ENCODE measurements at places on chromosomes 4 and X.

DNA sequence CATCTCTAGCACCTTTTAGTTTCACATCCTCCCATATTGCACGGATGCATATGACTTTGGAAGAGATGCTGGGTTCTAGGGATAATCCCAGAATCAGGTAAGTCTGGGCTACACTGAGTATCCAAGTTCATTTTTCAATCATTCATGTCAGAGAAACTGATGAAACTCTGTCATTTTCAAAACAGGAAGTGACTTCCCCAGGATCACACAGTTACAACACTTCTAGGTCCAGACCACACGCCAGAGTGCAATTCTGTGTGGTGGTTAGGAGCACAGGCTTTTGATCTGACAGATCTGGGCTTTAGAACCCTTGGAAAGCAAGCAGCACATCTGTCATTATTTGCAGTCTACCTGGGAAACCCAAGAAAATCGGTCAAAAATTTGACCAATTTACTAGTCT is 52.1 kb upstream of the CDKN2AIP start:
- no peak for DNase-seq

- DNase-seq: no peak
Observed at GRCh38 chr4:166172619-166173018, 299.6 kb downstream of the TLL1 start.

GRCh38 chr4:113504422-113504821 is 257.1 kb downstream of the CAMK2D start:
- no peak for DNase-seq

GRCh38 chrX:148865277-148866210 is 365.1 kb downstream of the AFF2 start:
- DNase-seq: peak; percentile 18

- DNase-seq: no peak
Observed at GRCh38 chrX:98380106-98380505, 1496.4 kb downstream of the RPA4 start.

- DNase-seq: no peak
Observed at GRCh38 chr4:848307-848691, 22.4 kb upstream of the CPLX1 start.

DNA sequence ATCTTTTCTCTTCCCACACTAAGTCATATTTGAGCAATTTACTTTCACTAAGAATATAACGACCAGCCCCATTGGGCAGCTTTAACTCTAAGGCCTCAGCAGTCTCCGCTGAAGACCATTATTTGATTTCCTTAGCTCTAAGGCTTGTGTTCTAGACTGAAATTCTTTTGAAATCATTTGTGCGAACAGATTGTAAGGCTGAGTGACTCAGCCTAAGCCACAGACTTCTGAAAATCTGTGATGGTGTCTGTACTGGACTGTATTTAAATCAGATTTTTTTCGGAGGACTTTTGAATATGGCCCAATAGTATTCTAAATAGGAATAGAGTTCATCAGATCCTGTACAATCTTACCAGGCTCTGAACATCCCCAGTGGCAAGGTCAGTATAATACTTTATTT is 150.3 kb upstream of the TECRL start:
- no peak for DNase-seq

DNA sequence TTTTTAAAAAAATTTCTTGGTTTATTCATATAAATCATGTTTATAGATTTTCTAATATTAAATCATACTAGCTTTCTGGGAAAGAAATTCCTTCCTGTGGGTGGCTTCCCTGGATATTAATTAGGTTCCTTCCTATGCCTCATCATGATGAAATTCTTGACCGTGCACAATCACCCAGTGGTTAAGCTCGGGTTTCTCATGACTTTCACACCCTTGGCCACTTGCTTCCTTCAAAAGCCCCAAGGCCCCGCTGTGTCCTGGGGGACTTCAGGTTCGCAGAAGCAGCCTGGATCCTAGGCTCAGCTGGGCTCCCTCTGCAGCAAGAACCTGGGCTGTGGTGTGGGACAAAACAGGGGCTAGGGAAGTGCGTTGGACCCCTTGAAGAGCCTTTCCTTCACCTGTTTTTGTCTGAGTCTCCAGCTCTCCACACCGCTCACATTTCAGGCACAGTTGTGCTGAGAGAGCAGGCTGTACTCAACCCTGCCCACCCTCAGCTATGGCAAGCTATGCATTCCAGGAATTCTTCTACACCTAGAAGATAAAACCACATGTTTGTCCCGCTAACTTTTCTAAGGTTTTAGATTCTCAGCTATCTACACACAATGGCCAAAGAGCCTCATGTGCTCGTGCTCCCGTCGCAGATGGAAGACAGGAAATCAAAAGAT is 48.9 kb upstream of the TMSB15B start:
- DNase-seq: no peak

DNA sequence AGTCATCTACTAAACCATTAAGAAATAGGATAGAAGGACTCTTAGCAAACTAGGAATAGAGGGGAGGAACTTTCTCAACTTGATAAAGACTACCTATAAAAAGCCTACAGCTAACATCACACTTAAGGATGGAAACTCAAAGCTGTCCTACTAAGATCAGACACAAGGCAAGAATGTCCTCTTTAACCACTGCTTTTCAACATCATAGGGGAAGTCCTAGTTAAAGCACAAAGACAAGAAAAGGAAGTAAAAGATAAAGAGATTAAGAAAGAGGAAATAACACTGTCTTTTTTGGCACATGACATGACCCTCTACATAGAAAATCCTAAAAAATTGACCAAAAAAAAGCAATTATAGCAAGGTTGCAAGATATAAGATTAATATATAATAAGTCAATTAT is 136.6 kb downstream of the FBXW7 start:
- DNase-seq: no peak

DNA sequence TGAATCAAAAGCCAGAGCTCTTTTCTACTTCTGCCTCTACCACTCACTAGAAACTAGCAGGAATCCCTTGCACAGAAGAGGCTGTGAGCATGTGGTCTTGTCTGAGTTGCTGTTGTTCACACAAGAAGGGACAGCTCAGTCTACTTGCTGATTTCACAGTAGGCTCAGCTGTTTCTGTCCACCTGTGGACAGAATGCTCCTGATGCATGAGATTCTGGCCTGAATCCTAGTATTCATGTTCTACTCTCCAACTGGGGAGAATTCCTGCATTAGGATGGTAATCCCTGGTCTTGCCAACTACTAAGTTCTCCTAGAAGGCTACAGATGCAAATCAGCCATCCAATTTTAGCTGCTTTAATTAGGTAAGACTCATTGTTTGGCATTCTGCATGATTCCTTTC is 112.8 kb downstream of the PPA2 start:
- DNase-seq: no peak

DNA sequence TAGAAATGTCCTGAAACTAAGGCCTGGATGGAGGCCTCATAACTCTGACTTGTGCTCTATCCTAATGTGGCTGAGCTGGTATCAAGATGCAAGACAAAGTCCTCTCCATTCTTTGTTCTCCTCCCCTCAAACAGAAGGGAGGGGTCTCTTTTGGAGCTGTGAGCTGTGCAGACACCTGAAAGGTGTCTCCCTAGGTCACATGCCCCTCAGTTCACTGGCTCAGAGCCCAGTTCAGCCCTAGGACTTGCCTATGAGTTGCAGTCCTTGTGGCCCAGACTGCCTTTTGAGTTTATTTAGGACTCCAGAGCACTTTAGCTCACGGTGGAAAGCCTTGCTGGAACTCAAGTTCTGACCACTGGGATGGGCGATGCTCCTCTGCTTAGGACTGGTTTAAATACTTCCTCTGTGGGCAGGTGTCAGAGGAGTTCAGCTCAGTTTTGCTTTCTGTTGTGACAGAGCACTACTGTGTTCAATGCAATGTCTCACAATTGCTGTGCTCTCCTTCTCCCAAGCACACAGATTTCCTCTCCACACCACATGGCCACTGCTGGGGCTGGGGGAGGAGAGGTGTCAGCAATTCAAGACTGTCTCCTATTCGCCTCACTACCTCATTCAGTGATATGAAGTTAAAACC is 84.8 kb upstream of the ZNF827 start:
- no peak for DNase-seq

DNA sequence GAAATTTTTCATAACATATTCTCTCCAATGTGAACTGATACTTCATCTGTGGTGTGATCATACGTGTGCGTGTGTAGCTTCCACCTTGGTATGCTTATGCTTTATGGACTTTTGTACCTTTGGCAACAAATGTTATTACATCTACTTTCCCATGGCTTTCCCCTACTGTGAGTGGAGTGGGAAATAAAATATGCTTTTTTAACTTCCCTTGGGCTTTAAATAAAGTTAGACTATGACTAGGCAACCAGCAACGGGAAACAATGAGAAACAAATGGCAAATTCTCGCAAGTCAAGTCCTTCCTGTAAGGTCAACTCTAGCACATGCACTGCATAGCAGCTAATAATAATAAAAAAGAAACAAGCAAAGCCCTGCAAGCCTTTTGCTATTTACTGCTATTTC is 205.0 kb upstream of the PDE5A start:
- DNase-seq: no peak

GRCh38 chr4:3295837-3296624 is 3.2 kb downstream of the RGS12 start:
- DNase-seq: no peak

DNA sequence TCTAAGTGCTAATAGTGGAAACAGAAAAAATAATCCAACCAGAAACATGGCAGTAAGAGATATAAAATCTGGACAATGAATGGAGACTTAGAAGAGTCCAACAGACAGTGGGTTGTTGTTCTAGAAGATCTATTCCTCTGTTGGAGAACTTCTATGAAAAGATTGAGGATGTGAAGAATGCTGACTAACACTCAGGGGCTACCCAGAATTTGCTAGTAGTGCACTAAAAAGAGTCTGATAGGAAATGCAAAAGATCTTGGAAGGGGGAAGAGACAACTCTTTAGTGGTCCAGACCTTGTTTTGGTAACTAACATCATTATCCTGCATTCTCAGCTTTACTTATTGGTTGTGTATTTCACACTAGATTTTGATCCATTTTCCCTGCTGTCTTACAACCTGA is 77.9 kb downstream of the SMARCA1 start:
- DNase-seq: no peak

GRCh38 chr4:61559396-61559795 is 359.3 kb downstream of the ADGRL3 start:
- DNase-seq: no peak

DNA sequence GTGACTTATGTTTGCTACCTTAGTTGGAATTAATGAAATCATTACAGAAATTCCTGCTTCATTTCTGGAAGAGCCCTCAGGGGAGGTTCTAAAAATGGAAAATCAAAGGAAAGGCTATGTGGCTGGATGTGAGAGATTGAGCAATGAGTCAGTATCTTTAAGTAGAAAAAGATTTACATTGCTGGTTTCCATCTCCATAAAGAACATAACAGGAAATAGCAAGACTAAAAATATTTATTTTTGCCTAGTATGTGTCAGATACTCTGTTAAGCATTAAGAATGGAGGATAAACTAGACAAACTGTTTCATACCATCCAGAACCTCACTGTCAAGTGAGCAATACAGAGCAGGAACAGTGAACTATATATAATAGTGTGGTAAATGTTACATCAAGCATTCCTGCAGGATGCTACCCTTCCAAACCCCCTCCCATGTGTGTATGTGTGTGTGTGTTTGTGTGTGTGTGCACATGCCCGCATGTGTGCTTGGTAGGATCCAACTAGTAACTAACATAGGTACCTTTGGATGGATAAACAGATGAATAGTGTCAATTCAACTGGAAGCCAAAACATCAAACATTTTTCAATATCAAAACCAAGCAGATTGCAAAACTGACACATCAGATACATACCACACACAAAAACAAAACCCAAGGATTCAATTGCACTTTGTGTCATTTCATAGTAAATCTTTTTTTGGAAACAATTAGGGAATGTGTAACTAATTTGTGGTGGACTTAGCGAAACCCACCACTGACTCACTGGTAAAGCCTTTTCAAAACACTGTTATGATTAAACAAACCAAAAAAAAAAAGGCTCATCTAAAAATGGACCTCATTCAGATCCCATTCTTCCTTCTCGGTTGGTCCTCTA is 223.4 kb downstream of the SHROOM3 start:
- DNase-seq: no peak

GRCh38 chrX:139560221-139560620 is 29.7 kb downstream of the F9 start:
- DNase-seq: no peak

DNA sequence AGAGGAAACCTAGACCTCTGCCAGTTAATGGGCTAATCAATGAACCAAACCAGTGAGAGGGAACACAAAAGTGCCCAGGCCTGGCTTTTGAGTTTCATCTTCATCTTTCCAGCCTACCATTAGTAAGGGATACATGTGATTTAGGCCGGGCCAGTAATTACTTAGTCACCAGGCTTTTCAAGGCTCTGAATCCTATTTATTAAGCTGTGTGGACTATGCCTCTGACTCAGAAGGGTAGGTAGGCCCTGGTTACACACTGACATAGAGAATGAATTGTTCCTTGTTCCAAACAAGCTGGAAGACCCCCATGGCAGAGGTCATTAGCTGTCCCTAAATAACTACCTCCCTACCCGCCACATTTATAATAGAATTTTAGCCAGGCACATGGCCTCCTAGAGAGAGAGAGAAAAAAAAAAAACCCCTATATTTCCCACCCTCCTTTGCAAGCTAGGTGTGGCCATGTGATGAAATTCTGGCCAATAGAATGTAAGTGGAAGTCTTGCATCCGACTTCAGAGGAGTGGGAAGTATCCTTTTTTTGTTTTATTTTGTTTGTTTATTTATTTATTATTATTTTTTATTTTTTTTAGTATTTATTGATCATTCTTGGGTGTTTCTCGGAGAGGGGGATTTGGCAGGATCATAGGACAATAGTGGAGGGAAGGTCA is 112.3 kb upstream of the BCOR start:
- DNase-seq: no peak
